Activated CD8-positive, alpha-beta memory T cell treated with anti-CD3 and anti-CD28 coated beads for 1 hour (primary cell): ENCODE measurements at places on chromosomes 11 and 22.

- no peak for DNase-seq
Measured at GRCh38 chr11:92276773-92277172, 52.2 kb downstream of the FAT3 start.

DNA sequence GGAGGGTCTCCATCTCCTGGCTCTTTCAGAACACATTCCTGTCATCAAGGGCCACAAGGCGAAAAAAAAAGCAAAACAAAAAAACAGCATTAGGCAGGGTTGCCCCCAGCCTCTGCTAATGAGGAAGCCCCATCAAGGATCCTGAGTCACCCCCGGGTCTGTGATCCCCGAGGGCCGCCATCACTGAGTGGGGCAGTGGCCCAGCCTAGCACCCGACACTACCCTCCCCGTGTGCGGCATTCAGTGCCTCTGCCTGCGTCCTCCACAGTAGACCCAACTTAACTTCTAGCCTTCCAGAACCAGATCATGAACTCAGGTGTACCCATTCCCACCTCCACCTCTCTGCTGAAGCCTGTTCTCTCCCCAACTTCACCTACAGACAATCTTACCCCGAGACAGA is 6.6 kb upstream of the CDC42EP1 start:
- DNase-seq, result no peak

DNA sequence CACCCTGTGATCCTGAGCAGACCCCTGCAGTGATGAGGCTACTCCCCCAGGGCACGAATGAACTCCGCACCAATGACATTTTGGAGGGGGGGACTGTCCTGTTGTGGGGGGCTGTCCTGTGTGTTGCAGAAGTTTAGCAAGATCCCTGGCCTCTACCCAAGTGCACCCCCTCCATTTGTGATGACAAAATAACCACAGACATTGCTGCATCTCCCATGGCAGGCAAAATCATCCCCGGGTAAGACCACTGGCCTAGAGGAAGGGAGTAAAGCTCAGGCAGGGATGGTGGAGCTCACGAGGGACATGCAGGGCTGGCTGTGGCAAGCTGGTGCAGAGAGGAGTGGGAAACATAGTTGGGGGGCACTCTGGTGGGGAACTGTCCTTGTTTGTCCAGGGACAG is 40.6 kb downstream of the NECTIN1 start:
- DNase-seq, result no peak

- DNase-seq, result no peak
Measured at GRCh38 chr11:69079661-69080256, 31.0 kb downstream of the TPCN2 start.
